Kidney epithelial cell (primary cell): ENCODE measurements at places on chromosomes 5 and 9. TPM values are rescaled to one million over a fixed set of nuclear protein-coding genes. Genes with fewer than 3 reads are reported as not detected.

Gene GRAMD2B
- total RNA-seq: 36.9 and 44.2 TPM in 2 replicates

Gene PRRT1B
- total RNA-seq: not detected in 2 replicates

Gene SOWAHA
- total RNA-seq: 0.21 and 0.89 TPM in 2 replicates

Gene CNTLN
- 3.8 and 4.1 TPM in 2 replicates for total RNA-seq

Gene KCNV2
- not detected in 2 replicates for total RNA-seq

Gene NKD2
- 1.0 and 1.7 TPM in 2 replicates for total RNA-seq

Gene TBC1D9B
- 79.6 and 86.3 TPM in 2 replicates for total RNA-seq
